ENCODE measurements at places on chromosomes 4 and X.
A peak's percentile ranks its signal among the peaks of the same experiment; 100 is the strongest.

DNA sequence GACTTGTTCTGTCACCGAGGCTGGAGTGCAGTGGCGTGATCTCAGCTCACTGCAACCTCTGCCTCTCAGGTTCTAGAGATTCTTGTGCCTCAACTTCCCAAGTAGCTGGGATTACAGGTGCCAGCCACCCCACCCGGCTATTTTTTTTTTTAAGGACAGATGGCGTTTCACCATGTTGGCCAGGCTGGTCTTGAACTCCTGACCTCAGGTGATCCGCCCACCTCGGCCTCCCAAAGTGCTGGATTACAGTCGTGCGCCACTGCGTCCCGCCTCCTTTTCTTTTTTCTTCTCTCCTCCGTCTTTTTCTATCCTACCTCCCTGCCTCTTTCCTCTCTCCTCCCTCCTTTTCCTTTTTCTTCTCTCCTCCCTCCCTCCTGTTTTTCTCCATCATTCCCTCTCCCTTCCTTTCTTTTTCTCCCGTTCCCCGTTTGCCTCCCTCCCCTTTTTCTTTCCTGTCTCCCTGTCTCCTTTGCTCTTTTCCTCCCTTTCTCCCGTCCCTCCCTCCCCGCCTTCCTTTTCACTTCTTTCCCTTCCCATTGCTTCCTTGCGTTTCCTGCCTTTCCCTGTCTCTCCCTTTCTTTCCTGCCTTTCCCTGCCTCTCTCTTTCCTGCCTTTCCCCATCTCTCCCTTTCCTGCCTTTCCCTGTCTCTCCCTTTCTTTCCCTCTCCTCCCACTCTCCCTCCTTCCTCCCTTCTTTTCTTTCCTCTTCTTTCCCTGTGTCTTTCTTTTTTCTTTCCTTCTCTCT lies 2.1 kb upstream of the SLC25A6 start:
- DNase-seq = no peak

GRCh38 chr4:169202145-169202699 lies 68.5 kb downstream of the SH3RF1 start:
- DNase-seq = no peak

DNA sequence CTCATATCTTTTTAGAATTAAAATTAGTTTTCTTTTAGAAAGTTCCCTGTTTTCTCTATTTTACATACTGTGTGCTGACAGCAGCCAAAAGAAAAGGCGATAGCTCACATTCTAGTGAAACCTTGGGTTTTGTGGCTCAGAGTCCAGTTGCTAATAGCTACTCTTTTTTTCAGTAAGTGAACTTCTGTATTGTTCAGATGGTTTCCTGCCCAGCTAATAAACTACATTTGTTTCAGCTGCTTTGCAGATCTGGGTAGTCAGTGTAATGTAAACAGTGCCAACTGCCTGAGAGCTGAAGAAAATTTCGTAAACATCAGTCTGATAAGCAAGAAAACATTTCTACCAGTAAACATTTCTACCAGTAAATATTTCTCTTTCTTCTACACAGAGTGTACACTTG lies 370.2 kb downstream of the GRIA2 start:
- no peak for DNase-seq

DNA sequence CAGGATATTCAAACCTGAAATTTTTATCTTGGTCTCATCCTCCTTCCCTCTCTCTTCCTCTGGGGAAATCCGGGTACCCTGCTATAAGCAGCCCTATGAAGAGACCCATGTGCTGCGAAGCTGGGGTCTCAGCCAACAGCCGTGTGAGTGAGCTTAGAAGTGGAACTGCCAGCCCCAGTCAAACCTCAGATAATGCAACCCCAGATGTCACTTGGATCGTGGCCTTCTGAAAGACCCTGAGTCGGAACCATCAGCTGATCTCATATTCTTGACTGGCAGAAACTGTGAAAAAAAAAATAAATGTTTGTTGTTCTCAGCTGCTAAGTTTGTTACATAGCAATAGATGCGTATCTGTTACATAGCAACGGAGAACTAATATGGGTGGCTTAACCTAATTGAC lies 198.1 kb upstream of the NPY2R start:
- DNase-seq = no peak

DNA sequence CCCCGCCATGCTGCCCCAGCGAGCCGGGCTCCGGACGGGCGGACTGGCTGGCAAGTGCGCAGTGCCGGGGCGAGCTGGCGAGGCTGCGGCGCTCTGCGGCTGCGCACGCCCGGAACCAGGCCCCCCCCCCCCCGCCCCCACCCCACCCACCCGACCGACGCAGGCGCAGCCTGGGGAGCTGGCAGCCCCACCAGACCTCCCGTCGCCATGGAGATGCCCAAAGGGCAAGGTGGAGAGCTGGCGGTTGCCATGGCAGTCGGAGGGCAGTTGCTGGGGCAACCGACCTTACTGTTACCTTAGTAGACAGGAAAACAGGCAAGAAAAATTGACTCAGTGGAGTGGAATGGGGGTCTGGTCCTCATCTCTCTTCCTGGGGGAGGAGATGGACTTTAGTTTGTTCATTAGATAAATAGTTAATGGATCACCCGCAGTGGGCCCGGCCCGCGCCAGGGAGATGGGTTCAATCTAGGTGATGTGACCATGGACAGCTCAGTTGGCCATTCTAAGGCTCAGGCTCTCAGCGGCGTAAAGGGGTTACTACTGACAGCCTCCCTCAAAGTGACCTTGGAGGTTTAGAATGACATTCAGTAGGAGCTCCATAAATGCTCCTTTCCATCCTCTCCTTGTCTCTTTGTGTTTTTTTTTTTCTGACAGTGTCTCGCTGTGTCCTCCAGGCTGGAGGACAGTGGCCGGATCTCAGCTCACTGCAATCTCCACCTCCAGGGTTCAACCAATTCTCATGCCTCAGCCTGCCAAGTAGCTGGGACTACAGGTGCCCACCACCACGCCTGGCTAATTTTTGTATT lies at the start of gene PCSK1N:
Gene PCSK1N, minus strand, starts transcription at position 87 of the 806 bp plus-strand sequence. Its CDS starts 78 bp downstream, at position 9.
- DNase-seq = peak; percentile 29
